ENCODE measurements at places on chromosomes 2 and 18.

GRCh38 chr18:75612456-75612855, 185.0 kb upstream of the SMIM21 start:
- DNase-seq = no peak

DNA sequence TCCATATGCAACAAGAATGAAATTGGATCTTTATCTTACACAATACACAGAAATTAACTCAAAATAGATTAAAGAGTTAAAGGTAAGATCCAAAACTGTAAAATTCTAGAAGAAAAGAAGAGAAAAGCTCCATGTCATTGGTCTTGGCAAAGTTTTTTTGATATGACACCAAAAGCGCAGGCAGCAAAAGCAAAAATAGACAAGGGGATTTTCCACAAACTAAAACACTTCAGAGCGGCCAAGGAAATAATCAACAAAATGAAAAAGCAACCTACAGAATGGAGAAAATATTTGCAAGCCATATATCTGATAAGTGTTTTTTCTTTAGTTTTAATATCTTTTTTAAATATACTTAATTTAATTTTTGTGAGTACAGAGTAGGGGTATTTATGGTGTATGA, 112.8 kb upstream of the CAB39 start:
- no peak for DNase-seq

DNA sequence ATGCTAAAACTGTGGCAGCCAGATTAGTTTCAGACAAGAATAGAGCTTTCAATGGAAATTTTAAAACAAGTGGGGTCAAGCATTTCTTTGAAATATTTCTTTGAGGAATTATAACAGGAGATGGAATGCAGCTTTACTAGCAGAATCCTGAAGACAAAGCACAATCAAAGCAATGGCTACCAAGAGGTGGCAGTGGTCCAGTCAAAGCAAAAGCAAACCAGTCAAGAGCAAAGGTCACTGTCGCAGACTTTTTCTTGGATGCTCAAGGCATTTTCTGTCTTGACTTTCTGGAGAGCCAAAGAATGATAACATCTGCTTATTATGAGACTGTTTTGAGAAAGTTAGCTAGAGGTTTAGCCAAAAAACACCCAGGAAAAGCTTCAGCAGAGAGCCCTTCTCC, 351.2 kb upstream of the DLGAP1 start:
- no peak for DNase-seq

- DNase-seq = no peak
These were observed 19.9 kb downstream of the RNF144A start for GRCh38 chr2:6937157-6937556.

DNA sequence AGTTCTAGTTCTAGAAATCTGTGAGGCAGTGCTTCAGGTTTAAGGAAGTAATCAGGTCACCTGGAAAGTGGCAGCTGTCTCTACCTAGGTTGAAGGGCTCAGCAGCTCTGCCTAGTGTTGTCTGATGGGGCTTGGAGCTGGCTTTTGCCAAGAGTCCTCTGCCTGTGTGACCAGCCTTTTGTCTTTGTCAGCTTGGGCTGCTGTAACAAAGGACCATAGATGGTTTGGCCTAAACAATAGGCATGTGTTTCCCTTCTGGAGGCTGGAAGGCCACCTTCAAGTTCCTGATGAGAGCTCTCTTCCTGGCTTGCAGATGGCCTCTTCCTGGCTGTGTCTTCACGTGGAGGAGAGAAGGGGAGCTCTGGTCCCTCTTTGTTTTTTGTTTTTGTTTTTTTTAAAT, 13.3 kb downstream of the UBE2F start:
- no peak for DNase-seq

- DNase-seq = no peak
These were observed 128.5 kb downstream of the METTL4 start for GRCh38 chr18:2442726-2443275.

GRCh38 chr2:20930928-20931327, 108.0 kb upstream of the LDAH start:
- DNase-seq = no peak

GRCh38 chr18:62876828-62877227, 161.5 kb downstream of the PHLPP1 start:
- no peak for DNase-seq

GRCh38 chr18:7646174-7646886, 79.2 kb downstream of the PTPRM start:
- DNase-seq = no peak

DNA sequence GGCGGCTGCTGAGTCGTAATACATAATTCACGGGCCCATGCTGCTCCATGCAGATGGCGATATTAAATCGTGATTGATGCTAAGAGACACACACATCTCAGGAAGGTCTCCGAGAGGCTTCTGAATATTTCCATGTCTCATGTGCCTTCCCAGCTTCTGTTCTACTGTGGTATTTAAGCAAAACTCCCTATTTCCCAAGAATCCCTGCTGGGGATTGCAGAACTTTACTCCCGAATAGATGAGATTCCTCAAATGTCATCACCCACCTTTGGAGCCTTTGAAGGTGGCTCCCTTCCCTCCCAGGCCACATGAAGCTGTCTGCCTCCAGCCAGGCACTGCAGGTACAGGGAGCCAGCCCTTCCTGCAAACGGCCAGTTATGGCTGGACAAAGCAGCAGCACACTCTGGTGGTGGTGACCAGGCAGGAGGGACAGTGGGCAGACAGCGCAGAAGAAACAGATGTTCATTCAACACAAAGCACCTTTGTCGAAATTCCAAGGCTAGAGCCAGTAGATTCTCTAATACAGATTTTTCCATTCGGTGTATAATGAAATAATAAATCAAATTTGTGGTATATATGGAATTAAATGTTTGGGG, 14.1 kb downstream of the NRP2 start:
- no peak for DNase-seq

DNA sequence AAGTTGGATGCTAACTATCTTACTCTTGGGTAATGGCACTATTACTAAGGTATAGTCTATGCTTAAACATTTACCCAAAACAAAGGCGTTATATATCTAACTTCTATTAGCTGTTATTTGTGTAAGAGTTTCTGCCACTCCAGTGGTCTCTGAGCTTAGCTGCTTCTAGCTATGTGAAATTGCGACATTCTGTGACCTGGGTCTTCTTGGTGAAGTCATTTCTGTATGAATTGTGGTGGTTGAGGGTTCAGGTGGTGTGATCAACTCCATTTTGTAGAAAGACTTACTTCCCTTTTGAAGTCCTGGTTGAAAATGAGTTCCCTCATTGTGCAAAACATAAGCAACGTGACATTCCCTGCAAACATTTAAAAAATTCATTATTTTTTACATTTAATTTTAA, 221.6 kb downstream of the PIK3C3 start:
- no peak for DNase-seq

DNA sequence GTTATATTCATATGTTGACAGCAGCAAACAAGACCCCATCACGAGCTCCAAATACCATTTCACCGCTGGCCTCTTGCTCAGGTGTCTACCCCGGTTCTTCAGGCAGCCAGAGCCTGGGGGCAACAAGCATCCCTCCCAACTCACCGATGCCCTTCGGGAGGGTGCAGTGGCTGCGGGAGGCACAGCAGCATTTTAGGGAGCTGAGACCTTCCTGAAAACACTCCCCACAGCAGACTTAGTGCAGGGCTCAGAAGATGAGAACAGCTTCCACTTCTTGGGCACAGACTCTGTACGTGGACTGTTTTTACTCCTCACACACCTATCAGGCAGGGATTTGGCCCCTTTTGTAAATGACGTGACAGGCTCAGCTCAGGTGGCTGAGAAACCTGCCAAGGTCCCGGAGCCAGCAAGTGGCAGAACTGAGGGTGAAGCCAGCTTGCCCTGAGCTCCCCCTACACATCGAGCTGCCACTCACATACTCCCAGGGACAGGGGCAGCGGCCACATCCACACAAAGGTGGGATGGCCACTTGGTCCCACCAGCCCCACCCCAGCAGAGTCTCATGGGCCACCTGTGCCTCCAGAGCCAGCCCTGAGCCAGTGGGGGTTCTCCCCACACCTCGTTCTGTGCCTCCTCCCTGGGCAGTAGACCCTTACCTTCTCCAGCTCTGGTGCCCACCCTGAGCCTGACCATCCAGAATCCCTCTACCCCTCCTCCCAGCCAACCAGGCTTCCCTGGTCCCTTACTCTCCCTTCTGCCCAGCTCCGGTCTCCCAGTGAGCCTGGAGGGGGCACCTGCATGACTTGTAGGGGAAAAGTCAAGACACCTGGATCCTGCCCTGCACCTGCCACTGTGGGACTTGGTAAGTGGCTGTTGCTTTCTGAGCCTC, 28.5 kb downstream of the CYP27C1 start:
- no peak for DNase-seq

DNA sequence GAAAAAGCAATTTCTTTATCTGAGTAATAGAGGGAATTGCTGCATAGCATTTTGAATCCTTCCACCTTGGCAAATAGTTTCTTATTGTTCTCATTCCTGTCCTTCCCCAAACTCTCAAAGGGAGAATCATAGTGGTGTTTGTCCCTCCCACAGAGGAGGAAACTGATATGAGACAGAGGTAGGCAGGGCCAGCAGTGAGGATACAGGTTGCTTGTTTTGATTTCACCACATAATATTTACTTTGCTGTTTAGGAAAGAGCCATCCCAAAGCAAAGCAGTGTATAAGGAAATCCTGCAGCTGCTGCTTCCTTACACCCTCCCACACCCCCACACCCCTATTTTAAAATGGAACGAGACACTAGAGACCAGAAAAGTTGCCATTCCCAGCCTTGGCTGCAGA, 195.3 kb downstream of the SETBP1 start:
- no peak for DNase-seq

GRCh38 chr2:147382322-147382948, 462.4 kb upstream of the ACVR2A start:
- no peak for DNase-seq

DNA sequence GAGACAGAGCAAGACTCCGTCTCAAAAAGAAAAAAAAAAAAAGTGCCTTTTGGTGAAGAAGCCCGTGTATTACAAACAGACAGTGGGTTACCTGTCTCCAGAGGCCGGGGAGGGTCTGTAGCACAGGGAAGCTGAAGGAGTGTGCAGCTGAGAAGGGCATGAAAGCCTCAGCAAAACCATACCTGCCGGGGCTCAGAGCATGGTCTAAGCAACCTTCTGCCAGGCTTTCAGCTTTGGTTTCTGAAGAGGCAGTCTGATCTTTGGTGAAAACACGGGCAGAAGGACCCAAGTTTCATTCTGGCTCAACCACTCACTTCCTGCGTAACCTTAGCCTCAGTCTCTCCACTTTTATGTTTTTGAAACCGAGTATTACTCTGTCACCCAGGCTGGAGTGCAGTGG, 21.5 kb downstream of the SH2D6 start:
- no peak for DNase-seq

- no peak for DNase-seq
These were observed 48.3 kb downstream of the CABLES1 start for GRCh38 chr18:23183411-23184150.

GRCh38 chr2:9752441-9753275, 90.6 kb upstream of the TAF1B start:
- no peak for DNase-seq

DNA sequence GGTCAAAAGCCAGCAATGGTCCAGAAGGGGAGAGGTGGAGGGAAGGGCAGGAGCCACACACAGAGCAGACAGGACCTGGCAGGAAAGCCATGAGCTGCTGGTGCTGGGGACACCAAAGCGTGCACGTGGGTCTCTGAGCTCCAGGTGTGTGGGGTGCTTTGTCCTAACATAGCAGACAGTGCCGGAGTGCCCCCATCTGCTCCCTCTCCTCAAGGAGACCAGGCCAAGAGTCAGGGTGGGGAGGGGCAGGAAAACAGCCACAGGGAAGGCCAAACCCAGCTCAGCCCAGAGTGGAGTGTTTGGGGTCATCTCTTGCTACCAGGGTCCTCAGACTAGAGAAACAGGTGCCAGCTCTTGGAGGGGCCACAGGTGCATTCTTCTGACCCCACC, 4.2 kb upstream of the GPC1 start:
- no peak for DNase-seq

DNA sequence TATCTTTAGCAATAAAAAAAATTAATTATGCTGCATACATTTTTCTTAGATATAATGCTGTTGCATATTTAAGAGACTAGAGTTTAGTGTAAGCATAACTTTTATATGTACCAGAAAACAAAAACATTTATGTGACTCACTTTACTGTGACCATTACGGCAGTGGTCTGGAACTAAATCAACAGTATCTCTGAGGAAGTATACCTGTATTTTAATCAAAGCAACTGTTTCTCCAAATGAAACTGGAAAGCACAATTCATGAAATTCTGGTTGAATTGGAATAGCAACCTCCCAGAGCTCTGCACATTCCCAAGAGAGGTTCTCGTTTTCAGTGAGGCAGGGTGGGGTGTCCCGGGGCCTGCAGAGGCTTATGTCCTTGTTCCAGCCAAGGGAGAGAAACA, 112.2 kb upstream of the TACR1 start:
- DNase-seq = no peak

- no peak for DNase-seq
These were observed 12.1 kb downstream of the ACOXL start for GRCh38 chr2:110744429-110744828.

GRCh38 chr18:3451183-3451988, 1.4 kb downstream of the TGIF1 start:
- peak; percentile 79 for DNase-seq

- no peak for DNase-seq
These were observed 193.2 kb downstream of the TPGS2 start for GRCh38 chr18:36635414-36636096.

DNA sequence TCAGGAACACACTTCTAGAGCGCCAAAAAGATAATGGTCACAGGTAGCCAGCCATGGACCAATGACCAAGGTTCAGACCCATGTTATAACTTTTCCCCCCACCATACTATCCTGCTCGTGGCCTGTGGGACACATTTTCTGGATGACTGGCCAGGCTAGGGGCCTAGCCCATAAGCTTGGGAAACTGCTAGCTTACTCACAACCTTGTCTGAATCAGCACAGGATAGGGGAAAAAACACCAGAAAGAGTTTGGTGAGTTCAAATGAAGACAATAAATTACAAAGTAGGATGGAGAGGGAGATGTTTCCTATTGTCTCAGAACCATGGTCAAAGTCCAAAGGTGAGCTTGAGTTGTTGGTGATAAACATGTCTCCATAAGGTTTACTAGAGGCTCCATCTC, 156.3 kb upstream of the CCDC68 start:
- no peak for DNase-seq

GRCh38 chr2:37881397-37881796, 43.7 kb upstream of the RMDN2 start:
- DNase-seq = no peak

GRCh38 chr2:231710799-231711676, 2.7 kb downstream of the PTMA start:
- peak; percentile 21 for DNase-seq

- DNase-seq = no peak
These were observed 106.8 kb downstream of the WDSUB1 start for GRCh38 chr2:159179696-159180095.

- no peak for DNase-seq
These were observed 2.3 kb downstream of the FOXI3 start for GRCh38 chr2:88450186-88450585.

DNA sequence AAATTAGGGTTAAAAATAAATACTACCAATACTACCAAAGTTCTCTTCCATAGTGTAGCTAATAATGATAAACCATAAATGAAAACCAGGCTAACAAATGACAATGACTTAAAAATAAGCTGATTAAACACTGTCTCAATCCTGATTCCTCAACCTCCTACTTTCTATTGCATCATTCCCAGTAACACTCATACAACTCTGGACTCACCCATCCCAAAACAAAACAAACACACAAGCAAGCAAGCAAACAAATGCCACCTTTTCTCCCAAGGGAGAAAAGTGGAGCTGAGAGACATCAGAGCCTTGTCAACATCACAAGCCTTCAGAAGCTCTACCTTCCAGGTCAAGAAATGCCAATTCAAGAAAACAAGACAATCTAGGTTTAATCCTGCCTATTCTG, 620.7 kb downstream of the NYAP2 start:
- no peak for DNase-seq

Data from hematopoietic multipotent progenitor cell treated with erythropoietin and hydrocortisone succinate and interleukin-3 and kit ligand, for 15 days (in vitro differentiated cells).